ENCODE measurements at places on chromosomes 6 and 20.

GRCh38 chr20:52837378-52837777 lies 134.8 kb upstream of the TSHZ2 start:
- no peak for DNase-seq

GRCh38 chr6:134607411-134607810 lies 289.5 kb upstream of the SGK1 start:
- no peak for DNase-seq

GRCh38 chr20:21105429-21106170 lies 558 bp downstream of the LINC00237 start:
- DNase-seq = no peak

GRCh38 chr20:45218124-45218523 lies 3.0 kb upstream of the SEMG2 start:
- no peak for DNase-seq

- DNase-seq = no peak
Measured at GRCh38 chr20:16904751-16905150, 156.6 kb downstream of the OTOR start.

DNA sequence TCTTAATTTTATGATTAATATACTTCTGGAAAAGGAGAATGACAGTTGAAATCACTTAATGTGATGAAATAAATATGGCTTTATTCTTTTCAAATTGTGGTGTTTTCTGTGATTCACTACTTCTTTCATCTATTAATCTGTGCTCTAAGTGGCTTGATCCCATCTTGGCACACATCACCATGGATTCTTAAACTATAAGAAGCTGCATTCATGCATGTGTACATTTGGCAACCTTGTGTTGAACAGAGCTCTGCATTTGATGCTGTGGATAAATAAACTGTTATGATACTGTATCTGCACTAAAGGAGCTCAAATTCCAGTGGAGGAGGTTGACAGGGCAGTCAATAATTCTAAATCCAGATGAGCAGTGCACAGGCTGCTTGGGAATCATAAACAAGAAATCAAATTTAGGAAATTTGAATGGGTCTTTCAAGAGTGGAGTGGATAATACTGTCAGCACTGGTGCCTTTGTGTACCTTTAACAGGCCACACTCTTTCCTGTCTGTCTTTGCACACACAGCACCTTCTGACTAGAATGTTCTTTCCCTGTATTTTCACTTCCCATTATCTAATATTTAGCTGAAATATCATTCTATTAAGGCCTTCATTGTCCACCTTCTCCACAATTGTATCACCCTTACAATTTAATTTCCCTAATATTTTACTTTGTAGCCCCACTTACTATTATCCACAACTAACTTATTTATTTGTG lies 252.9 kb downstream of the GRM1 start:
- no peak for DNase-seq

- no peak for DNase-seq
Measured at GRCh38 chr20:50328222-50328979, 137.8 kb downstream of the CEBPB start.

DNA sequence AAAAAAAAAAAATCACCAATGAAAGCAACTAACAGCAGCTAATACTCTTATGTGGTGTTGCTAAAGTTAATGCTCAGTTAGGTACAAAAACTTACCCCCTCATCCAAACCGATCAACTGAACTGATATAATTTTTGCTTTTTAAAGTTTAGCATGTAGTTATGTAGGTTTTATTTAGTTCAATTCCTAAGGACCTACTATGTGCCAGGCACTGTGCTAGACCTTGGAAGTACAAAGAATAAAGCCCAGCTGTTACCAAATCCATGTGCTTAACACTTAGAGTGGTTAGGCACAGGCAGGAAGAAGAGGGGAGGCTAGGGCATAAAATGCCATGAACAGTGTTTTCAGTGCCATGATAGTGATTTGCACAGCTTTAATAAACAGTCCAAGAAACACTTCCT lies 85.1 kb downstream of the PDSS2 start:
- no peak for DNase-seq

DNA sequence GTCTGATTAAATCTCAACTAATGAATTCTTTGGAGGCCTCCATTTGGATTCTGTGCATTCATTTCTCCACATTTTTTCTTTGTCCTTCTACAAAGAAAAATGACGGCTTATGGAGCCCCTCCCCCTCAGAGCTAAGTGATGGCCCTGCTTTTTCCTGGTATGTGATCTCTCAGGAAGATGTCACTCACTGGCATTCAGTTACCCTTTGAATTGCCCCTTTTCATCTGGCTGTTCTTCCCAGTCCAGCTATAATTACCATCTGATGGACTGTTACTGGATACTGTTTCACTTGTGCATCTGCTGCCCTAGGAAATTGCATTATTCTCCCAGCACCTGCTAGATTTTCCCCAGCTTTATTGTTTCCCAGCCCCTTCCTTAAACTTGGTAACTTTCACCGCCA lies 151.9 kb downstream of the CFAP61 start:
- no peak for DNase-seq

- DNase-seq = no peak
Measured at GRCh38 chr6:25341923-25342619, 62.9 kb downstream of the CARMIL1 start.

DNA sequence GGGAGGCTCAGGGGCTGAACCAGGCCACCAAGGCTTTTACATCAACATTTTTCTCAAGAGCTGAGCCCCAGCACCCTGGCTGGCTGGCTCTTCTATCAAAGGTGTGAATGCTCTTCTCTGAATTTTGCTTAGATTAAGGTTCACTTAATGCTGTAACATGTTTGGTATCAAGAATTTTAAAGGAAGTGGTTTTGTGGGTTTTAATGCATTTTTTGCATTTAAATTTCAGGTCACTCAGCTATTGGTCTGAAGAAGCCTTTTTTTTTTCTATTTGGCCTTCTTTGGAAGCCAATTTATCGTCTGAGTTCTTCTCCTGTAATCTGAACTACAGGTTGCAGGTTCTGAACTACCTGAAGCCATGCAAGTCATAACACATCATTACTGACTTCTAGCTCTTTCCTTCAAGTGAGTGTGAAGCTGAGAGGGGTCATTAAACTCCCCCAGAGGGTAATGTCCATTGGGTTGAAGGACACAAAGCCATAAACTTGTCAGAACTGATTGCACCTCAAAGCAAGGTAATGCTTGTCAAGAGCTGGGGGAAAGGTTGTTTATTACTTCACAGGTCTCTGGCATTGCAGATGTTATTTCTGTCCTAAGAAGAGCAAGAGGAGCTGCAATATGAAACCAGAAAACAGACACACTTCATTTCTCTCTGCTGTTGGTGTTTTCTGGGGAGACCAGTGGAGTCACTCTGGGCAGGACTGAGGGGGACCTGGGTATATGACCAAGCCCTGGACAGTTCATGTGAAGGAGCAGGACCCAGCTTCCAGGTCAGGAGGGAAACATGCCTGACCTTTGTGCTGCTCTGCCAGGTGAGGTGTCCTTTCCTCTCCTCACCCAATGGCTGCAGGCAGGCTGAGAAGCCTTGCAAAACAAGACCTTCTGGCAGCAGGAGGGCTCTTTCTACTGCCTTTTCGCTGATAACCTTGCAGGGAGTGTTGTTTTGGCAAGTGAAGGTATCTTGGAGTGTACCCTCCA lies 26.1 kb upstream of the NEDD9 start:
- no peak for DNase-seq

DNA sequence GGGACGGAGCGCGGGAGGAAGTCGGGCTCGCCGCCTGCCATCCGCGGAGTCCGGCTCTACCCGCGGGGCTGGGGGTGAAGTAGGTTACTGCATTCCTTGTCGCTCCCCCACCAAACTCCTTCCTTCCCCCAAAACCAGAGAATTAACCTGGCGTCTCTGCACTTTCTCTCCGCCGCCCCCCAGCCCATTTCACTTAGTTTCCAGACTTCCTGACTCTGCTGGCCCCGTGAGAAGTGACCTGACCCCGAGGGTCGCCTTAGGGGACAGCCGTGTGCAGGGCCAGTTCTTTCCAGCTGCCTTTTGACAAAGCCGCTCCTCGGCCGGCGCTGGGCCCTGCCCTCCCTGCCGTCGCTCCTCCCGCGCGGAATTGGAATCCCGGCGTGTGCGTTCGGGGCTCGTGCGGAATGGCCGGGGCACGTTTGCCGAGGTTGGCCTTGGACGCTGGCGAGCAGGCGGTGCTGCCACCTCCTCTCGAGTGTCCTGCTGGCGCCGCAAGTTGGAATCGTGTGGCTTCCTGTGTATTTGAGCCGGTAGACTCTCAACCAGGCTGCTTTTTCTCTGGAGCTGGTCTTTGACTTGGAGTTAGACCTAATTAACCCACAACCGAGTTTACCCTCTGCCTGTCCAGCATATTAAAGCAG lies 650 bp downstream of the DCBLD1 start:
- DNase-seq = peak; percentile 87

DNA sequence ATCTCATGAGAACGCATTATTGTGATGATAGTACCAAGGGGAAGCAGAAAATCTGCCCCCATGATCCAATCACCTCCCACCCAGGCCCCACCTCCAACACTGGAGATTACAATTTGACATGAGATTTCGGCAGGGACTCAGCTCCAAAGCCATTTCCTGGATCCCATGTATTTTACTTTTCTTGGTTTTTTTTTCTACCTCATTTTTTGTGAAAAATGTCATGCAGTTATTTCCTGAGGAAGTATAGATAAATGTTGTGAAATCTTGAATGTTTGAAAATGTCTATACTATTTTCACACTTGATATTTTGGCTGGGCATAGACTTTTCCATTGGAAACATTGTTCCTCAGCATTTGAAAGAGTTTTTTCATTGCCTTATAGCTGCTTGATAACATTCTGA lies 9.1 kb upstream of the BRPF3 start:
- DNase-seq = no peak

GRCh38 chr6:11654876-11655275 lies 117.3 kb downstream of the TMEM170B start:
- no peak for DNase-seq

DNA sequence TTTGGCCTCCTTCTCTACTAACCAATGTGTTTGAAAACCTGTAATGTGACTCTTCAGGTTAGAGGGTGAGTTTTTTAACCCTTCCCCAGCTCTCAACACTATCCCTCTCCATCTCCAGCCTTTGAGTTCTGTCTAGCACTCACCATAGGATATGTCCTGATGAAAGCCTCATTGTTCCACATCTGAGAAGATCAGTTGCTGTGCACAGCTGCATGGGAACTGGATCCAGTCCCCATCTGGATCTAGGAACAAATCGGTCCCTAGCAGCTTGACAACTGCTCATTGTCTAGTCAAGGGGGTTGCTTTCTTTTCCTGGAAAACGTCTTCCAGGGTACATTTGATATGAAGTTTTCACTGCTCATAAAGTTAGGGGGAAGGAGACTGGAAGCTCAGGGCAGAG lies 45.4 kb upstream of the AGPAT4 start:
- no peak for DNase-seq

DNA sequence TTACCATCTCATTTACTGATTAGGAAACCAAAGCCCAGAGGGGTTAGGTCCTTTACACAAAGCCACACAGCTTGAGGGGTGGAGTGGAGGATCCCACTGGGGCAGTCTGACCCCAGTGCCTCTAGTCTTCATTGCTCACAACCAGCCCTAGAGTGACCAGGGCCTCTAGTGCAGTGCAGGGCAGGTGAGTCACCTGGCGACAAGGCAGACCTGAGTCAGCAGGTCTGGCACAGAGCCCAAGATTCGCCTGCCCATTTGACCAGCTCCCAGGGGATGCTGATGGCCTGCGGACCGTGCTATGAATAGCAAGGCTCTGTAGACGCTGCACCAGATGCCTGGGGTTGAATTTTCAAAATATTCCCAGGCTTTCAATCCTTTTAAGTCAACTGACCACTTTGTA lies 29.9 kb downstream of the CDH26 start:
- DNase-seq = no peak

GRCh38 chr20:37535443-37536132 lies 7.9 kb upstream of the BLCAP start:
- peak; percentile 34 for DNase-seq

- no peak for DNase-seq
Measured at GRCh38 chr20:50691573-50692551, 520 bp upstream of the RIPOR3 start.

DNA sequence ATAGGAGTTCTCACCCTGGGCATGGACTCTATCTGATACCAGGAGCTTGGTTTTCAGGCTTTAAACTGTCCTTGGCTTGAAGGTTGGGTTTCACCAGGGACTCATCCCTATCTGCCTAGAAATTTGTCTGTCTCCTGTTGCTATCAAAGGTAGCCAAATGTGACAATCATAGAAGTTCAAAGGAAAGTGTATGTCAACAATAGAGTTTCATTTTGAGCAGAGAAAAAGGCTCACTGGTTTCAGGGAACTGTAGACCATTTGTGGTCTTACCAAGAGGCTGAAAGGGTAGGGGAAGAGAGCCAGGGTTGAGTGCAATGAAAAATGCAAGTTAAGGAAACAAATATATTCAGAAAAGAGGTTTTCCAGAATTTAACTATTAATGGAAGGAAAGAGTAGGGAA lies 966.8 kb upstream of the CITED2 start:
- DNase-seq = no peak

- no peak for DNase-seq
Measured at GRCh38 chr6:39037707-39038106, 10.9 kb upstream of the GLP1R start.
